ENCODE measurements at places on chromosomes 2 and 18.

DNA sequence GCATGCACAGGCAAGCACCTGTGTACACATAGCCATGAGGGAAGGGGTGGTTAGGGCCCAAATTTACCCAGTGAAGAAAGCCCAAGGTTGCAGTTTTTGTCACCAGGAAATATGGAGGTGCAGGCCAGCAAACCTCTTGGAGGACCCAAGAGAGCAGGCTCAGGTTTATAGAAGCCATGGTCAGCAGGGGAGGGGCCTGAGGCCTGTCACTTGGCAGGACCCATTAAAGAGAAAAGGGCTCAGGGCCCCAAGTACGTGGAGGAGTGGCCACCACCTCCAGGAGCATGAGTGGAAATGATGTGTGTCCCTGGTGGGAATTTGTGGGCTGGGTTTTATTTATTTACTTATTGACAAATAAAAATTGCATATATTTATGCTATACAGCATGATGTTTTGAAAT, 192.9 kb downstream of the HAUS1 start:
- DNase-seq: no peak

DNA sequence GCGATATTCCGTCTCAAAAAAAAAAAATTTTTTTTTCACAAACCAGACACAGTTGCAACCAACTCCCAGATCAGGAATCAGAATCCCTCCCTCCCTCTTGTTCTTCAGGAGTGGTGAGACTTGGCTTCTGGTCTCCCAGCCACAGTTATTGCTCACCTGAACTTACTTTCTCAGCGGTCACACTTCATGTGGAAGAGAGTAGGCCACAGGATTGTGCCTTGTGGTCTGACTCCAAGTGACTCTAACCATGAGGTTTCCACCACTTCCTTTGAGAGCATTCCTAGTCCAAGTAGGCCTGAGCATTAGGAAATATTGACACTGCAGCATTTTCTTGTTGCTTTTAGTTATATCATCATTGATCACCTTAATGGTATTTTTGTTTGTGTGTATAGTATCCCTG, 12.1 kb downstream of the FMNL2 start:
- DNase-seq: no peak

- no peak for DNase-seq
Measured at GRCh38 chr2:118729760-118730159, 117.7 kb downstream of the EN1 start.

- DNase-seq: no peak
Measured at GRCh38 chr2:2742726-2743125, 411.7 kb upstream of the MYT1L start.

DNA sequence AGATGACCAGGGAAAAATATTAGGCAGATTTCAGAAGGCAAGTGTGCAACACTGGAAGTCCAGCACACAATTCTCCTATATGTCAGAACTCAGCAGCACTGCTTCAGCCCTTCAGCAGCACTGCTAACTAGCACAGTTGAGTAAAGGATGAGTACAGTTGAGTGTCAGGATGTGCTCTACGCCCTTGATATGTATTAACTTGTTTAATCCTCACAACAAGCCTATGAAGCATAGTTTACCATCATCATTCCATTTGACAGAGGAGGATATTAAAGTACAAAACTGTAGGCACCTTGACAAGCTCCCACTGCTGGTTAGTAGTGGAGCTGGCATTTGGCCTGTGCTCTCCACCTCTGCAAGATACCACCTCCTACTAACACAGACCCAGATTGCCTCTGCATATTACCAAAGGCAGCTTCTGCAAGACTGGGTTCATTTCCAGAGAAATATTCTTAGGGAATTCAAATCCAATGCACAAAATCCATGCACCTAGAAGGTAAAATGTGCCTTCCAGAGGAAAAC, 230.8 kb downstream of the ANAPC1 start:
- DNase-seq: no peak

DNA sequence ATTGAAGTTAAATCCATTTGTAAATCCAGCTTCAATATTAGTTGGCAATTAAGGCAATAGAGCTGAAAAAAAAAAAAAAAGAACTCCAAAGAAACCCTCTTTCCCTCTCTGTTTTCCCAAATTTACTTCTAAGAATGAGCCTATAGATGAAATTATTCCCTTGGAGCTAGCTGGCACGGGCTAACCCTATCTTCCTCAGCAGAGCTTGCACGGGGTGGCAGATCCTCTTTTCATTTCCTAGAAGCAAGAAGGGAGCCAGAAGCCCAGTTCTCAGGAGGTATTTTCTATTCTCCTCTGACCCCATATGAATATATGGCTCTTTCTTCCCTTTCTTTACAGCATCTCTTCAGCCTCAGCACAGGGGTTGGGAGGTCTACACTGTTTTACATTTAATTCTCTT, 426.0 kb downstream of the TGIF1 start:
- DNase-seq: no peak

DNA sequence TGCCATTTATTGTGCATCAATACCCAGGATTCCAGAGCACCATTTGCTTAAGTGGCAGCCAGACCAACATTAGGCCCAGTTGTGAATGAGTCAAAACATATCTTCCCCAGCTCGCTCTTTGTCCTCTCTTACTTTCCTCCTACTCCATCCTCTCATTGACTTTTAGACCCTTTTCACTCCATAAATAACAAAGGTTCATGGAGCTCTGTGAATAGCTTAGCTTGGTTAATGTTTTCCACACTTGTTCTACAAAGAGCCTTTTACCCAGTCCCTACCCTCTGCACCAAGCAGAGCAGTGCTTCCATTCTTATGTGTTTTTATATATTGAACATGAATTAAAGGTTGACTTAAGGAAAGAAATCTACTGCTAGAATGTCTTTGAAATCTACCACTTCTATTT, 625.8 kb upstream of the FANCL start:
- DNase-seq: no peak

GRCh38 chr18:5424903-5425664, 118.7 kb downstream of the EPB41L3 start:
- no peak for DNase-seq

DNA sequence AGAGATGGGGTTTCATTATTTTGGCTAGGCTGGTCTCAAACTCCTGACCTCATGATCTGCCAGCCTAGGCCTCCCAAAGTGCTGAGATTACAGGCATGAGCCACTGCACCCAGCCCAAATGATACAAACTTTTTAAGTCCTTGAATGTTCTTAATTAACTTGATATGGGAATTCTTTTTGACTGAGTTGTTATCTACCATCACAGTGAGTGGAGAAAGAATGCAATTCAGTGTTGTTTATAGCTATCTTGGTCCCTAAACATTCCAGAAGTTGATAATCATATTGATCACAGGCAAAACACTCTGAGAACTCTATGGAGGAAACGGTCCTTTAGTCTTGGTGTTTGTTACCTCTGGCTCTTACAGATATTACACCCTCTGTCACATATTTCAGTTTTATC, 1072.5 kb downstream of the SUCLG1 start:
- no peak for DNase-seq

- DNase-seq: no peak
Measured at GRCh38 chr2:171822525-171823322, 71.3 kb downstream of the SLC25A12 start.

GRCh38 chr2:164061129-164061746, 325.4 kb upstream of the FIGN start:
- DNase-seq: no peak

DNA sequence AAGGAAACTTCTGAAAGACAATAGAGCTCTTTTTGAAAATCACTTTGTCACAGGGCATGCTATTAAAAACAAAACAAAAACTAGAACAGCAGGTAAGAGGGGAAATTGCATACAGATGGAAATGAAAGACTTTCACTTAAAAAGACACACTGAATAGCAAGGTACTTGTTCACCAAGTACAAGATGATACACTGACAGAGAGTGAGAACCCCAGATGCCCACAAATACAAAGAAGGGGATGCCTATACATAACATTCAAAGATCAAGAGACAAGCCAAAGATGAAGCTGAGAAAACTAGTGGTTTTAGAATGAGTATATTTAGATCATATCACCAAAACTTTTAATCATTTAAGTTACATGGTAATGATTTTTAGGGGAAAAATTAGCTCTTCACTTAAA, 60.7 kb downstream of the ASXL2 start:
- DNase-seq: no peak

DNA sequence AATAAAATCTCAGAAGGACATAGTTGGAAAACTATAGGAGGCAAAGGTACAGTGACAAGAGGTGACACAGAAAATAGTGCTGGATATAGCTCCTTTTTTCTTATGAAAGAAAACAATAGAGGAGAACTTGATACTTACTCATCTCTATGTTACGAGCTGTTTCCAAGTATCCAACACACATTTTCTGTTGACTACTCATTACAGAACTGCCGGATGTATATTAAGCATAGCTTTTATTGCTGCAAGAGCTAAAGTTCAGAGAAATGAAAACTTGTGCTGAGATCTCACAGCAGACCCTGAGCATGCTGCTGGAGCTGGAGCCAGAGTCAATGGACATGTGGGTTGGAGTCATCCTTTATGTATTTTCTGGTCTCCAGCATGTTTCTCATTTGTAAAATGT, 210.0 kb upstream of the NT5C1B start:
- DNase-seq: no peak

GRCh38 chr2:23757686-23758433, 169.1 kb downstream of the ATAD2B start:
- no peak for DNase-seq

GRCh38 chr2:136323195-136323594, 205.2 kb upstream of the CXCR4 start:
- DNase-seq: no peak

DNA sequence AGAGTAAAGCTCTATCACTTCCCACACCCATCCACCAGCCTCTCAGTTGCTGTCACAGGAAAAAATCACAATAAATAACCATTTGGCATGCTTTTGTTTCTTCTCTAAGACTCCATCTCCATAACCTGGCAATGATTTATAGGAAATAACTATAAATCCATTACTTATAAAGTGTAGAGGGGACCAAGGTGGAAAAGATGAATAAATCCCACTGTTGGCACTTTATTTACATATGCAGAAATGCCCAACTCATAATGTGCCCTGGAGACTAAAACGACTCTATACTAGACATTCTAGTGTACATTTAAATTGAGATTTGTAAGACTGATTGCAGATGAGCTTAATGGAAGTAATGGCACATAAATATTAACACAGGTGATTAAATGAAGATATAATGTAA, 7.5 kb upstream of the NOSTRIN start:
- no peak for DNase-seq

Data from GOT3 (cell line).